GM12878 (cell line): ENCODE measurements at places on chromosomes 6 and 20. TPM values are rescaled to one million over a fixed set of nuclear protein-coding genes. Genes with fewer than 3 reads are reported as not detected.

Gene PRR18
- total RNA-seq: 8.2 and 8.8 TPM in 2 replicates

Gene GLP1R
- total RNA-seq: 0.05 TPM in 1 of 2 replicates, not detected in the other

Gene RAB5IF
- 94.4 and 98.8 TPM in 2 replicates for total RNA-seq

Gene GSS
- total RNA-seq: 62.7 and 66.3 TPM in 2 replicates

Gene ANKRD66
- total RNA-seq: not detected in 2 replicates

Gene SMLR1
- 0.08 and 0.10 TPM in 2 replicates for total RNA-seq

Gene PBOV1
- not detected in 2 replicates for total RNA-seq

DNA sequence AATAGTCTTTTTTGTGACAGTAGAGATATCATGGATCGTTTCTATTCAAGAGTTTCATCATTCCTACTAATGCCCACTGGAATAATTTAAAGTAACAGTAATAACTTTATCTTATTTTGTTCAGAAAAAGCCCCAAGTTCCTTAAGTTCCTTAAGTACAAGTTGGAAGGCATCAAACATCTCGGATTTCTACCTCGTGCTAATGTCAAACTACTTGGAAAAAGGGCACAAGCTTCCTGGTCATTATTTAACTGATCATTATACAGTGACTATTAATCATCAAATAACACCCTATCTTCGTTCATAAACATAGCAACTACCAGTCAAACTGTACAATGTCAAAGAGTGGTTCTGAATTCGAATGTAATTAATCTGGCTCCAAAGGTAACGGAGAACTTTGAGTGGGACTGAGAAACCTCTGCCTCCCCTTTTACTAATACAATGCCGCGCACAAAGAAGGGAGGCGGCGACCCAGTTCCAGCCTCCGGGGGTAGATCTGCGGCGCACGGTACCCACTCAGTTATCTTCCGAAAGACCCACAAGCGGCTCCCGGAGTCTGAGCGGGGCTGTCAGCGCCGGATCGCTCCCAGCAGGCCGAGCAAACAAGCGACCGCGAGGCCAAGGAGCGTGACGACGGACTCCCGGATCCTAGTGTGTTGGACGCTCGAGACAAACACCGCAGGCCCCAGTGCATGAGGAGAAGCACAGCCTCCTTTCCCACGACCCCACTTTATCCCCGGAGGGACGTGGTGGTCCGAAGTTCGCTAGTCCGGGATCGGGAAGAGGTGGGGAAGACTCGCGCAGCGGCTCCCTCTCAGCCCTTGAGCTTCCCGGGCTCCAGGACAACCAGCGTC is 716 bp downstream of the SHPRH start:
- peak; percentile 8 for DNase-seq

DNA sequence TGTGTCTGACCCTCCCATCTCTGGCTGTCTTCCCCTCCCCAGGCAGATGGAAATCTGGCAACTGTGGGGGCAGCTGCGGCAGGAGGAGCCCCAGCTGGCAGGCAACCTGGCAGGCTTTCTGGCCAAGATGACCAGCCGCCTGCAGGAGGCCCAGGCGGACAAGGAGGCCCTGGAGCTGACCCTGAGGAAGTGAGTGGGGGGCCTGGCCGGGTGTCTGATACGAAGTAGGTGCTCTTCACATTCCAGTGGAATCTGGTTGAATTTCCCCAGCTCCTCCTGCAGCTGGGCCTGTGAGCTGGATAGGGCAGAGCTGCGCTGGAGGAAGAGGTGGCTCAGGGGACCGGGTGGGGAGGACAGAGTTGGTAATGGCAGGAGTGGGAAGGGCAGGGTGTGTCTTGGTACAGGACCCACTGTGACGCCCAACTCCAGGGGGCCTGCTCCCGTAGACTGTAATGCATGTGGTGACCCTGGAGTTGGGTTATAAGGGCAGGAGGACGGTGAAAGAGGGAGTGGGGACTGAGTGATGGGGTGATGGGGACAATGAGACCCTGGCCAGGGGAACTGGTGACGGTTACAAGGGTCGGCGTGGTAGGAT is 19.7 kb downstream of the RAB44 start:
- no peak for DNase-seq

- no peak for DNase-seq
These were observed 1.6 kb downstream of the SCAND1 start for GRCh38 chr20:35952480-35953386.

DNA sequence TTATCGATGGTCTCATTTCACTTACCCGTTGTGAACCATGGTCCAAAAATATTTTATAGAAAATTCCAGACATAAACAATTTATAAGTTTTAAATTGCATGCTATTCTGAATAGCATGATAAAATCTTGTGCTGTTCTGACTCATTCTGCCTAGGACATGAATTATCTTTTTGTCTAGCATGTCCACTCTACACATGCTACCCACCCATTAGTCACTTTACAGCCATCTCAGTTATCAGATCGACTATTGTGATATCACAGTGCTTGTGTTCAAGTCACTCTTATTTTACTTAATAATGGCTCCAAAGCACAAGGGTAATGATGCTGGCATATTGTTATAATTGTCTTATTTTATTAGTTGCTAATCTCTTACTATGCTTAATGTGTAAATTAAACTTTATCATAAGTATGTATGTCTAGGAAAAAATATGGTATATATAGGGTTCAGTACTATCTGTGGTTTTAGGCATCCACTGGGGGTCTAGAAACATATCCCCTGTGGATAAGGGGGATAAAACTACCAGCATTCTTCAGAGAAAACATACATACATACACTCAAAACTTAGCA is 252.0 kb upstream of the HTR1E start:
- DNase-seq: no peak

DNA sequence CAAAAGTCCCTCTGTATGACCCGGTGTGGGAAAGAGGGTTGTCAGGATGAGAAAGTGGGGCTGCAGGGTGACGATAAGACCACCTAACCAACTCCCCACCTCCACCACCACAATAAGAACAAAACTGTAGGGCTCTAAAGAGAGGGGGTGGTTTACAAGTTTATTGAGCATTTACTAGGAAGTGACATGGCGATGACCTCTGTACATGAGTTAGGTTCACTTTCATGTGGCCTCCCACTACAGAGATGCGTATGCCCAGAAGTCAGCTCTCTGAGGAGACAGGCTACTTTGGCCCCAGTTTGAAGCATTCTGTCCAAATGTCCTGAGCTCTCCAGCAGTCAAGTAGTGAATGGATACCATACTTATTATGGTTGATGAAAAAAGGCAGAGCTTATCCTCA is 28.7 kb upstream of the PI16 start:
- no peak for DNase-seq

GRCh38 chr6:19994909-19995308 is 157.7 kb downstream of the ID4 start:
- DNase-seq: no peak
